CD4-positive, alpha-beta T cell (primary cell): ENCODE measurements at places on chromosomes 1 and 21.

DNA sequence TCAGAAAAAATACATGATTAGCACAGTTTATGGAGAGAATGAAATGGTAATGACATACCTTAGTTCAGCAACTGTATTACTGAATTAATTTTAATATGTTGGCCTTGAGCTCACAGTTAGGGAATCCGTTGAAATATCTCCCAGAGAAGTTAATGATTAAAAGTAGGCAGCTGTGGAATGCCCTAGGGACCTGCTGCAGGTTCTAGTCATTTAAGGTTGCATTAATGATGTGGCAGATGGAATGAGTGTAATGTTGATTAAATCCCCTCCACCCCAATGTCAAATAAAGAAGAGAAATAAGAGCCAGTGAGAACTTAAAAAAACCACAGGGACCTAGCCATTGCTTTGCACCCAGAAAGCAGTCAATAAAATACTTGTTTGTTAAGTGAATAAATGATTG lies 40.3 kb upstream of the TRIM45 start:
- DNase-seq = no peak

DNA sequence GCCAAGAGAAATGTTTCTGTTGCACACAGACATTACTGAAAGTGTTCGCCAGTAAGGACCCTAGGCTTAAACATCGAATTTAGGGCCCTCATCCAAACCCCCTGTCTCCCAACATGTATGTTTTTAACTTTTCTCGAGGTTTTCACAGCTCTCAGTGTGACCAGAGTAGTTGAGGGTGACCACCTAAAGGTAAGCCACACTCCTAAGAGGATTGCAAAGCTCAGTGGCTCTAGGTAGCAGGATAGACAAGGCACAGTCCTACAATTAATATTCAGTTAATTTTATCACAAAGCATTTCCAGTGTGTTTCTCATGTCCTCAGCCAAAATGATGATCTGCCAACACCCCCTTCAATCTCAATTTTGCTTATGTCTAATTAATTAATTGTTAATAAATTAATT lies 695 bp upstream of the ALG14 start:
- no peak for DNase-seq

GRCh38 chr1:78291872-78292271 lies 198.9 kb upstream of the PTGFR start:
- no peak for DNase-seq

- DNase-seq = peak; percentile 73
Measured at GRCh38 chr1:25503551-25504426, 39.6 kb upstream of the LDLRAP1 start.

DNA sequence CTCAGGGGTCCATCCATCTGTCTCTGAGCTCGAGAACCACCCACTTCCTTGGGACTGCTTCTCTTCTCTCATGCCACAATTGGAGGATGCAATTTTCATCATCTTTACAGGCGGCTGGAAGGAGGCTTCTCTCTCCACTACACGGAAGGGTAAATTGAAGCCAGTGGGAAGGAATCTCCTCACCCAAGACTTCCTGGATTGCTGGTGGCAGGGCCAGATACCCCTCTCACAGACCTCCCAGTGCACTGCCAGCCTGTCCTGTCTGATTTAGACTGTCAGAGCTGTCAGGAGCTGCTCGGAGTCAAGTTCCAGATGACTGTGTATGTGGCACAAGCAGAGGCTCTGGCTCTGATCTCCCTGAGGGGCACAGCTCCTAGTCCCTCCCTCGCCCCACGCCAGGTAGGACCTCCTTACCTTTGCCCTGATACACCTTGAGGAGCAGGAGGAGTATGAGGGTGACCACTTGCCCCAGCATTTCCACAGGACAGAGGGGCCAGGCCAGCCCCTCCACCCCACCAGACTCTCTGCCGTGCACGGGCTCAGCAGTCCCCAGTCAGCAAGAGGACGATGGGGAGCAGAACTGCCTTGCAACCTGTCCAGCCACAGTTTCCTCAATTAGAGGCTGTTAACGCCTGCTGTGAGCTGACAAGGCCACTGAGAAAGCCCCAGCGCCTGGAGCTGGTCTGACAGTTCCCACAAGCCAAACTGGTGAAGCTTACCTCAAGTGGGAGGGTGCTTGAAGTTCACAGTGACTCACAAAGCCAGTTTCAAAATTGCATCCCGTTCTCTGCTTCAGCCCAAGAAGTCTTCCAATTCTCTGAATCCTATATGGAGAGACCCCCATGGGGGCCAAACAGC lies at the start of gene CD244:
Gene CD244, minus strand, starts transcription at position 685 of the 858 bp plus-strand sequence. Its CDS starts 210 bp downstream, at position 475.
- peak; percentile 10 for DNase-seq

GRCh38 chr1:217040711-217041455 lies 317.7 kb upstream of the ESRRG start:
- DNase-seq = no peak

DNA sequence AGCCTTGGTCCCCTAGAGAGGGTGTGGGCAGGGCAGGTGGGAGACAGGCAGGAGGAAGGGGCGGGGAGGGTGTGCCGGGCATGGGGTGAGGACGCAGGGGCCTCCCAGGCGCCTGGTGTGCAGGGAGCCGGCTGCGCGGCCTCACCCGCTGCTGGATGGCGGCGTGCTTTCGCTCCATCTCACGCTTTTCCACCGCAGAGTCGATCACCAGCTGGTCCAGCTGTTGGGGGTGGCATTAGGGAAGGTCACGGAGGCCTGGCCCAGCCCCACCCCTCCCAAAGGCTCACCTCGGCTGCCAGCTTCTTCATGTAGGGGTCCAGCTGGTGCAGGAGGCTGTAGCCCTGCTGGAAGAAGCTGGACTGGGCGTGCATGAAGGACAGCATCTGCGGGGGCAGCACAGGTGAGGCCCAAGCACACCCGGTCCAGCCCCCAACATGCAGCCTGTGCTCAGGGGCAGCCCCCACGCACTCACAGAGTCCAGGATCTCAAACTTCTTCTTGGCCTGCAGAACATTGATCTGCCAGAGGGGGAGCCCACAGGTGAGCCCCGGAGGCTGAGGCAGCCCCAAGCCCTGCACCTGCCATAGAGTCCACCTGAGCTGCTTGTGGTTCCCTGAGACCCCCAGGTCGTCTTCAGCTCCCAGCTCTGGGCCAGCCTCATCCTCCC lies 7.9 kb downstream of the ACAP3 start:
- no peak for DNase-seq

GRCh38 chr1:61626816-61627215 lies 98.1 kb downstream of the TM2D1 start:
- DNase-seq = no peak

DNA sequence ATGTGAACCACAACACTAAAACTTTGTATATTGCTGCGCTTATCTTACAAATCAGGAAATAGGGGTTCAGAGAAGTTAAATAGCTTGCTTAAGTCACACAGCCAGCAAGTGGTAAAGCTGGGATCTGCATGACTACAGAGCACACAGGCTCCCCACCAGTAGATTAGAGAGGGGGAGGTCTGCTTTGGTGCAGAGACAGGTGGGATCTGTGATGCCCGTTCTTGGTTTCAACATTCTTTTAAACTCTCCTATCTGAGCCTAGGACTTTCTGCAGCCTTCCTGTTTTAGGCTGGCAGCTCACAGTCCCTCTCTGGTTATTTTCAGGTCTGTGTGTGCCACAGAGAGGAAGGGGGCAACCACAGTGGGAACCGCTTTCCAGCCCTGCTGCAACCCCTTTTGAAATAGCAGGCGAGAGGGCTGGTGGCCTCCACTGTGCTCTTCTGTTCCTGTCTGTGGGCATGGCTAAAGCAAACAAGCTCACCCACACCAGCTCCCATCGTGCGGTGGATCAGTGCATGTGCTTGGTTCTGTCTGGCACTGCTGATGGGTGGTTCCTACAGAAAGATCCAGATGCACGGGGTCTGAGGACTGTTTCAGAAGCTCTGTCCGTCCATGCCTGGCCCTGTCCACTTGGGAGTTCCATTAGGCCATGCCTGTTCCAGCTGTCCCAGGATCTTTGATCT lies 1.7 kb upstream of the IL6R start:
- DNase-seq = peak; percentile 71

GRCh38 chr1:33121728-33122127 lies 40.8 kb downstream of the AZIN2 start:
- no peak for DNase-seq

DNA sequence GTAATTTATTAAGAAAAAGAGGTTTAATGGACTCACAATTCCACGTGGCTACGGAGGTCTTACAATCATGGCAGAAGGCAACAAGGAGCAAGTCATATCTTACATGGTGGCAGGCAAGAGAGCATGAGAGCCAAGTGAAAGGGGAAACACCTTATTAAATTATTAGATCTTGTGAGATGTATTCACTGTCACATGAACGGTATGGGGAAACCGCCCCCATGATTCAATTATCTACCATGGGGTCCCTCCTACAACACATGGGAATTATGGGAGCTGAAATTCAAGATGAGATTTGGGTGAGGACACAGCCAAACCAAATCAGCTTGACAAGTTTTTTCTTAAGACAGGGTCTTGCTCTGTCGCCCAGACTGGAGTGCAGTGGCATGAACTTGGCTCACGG lies 14.3 kb downstream of the DAP3 start:
- no peak for DNase-seq

- DNase-seq = no peak
Measured at GRCh38 chr21:30193201-30193600, 22.7 kb downstream of the CLDN8 start.

DNA sequence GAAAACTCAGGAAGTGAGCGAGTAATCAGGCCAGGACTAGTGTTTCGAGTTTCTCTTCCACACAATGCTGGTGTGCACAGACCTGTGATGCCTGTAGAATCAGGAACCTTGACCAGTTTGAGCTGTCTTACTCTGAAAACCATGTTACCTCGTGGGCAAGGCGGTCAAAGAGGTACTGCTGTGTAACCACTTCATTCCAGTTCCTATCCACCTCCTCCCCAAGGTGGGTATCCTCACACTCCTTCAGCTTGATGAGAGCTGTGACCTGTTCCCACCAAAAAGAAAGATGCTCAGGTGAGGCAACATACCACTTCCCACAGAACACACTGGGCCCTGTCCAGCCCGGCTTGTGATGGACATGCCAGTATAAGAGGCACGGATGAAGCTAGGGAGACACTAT lies 88.1 kb downstream of the NRDC start:
- DNase-seq = no peak

- peak; percentile 63 for DNase-seq
Measured at GRCh38 chr21:33205476-33205875, 24.3 kb upstream of the IFNAR2 start.
